ENCODE measurements at places on chromosomes 5 and 9.

DNA sequence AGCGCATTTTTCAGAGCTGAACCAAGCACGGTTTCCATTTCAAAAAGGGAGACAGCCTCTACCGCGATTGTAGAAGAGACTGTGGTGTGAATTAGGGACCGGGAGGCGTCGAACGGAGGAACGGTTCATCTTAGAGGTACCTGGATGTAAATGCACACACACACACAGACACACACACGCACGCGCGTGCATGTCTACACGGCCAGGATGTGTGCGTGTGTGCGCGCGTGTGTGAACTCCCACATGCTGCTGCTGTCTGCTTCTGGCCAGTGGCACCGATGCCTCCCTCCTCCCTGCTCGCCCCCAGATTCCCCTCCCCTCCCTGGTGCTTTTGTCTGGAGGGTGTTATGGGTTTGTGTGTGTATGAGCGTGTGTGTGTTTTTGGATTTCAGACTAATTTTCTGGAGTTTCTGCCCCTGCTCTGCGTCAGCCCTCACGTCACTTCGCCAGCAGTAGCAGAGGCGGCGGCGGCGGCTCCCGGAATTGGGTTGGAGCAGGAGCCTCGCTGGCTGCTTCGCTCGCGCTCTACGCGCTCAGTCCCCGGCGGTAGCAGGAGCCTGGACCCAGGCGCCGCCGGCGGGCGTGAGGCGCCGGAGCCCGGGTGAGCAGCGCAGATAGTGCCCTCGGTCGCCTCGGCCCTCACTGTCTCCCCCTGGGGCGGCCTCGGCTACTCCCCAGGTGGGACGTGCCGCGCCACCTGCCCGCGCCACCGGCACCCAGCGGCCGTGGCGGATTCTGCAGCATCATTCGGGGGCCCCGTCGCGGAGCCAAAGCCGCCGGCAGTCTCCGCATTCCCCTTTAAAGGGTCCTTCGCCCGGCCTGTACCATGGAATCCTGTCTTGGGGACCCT, at the start of gene NTRK2:
Gene NTRK2, plus strand, starts transcription at position 442 of the 850 bp plus-strand sequence. CDS start 1,020 bp downstream, outside the sequence.
- DNase-seq, result peak; percentile 52

DNA sequence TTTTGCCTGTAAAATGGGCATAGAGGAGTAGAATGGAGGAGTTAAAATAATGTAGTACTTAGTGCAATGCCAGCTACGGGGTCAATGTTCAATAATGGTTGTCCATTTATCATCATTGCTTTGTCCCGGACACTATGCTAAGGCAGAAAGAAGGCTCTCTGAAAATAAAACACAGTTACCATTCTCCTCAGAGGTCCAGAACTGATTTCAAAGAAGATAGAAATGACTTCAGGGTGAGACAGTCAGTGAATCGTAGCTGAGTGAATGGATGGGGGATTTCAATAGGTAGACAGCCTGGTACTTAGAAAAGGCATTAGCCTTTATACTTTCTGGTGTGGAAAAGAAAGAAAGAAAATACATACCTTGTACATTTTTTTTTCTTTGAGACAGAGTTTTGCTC, 1.2 kb upstream of the AK3 start:
- no peak for DNase-seq

DNA sequence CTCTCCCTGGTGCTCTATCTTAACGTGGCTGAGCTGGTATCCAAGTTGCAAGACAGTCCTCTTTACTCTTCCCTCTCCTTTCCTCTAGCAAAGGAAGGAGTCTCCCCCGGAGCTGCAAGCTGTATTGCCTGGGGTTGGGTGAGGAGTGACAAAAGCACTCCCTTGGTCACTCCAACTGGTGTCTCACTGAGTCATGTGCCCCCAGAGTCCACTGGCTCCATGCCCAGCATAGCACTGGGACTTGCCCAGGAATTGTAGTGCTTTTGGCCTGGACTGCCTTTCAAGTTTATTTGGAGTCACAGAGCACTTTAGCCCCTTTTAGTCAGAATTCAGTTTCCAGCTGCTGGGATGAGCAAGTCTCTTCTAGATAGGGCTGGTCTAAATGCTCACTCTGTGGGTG, 82.6 kb upstream of the FST start:
- DNase-seq, result no peak

GRCh38 chr5:109743041-109743531, 53.4 kb downstream of the MAN2A1 start:
- DNase-seq, result no peak

DNA sequence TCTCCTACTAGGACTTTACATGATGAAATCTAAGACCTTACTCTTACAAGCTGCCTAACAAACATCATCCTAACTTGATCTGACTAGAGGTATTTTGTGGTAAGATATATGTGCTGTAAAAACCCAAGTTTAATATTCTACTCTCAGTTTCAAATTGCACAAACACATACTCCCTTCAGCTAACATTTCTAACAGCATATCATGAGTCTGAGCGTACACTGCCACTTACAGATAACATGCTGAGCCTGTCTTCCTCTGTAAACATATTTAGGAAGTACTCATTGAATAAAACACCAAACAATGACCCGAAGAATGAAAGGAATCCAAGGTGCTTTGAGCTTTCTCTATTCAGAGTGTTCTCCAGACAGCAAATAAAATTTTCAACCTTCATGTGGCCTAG, 7.9 kb upstream of the ESM1 start:
- no peak for DNase-seq

DNA sequence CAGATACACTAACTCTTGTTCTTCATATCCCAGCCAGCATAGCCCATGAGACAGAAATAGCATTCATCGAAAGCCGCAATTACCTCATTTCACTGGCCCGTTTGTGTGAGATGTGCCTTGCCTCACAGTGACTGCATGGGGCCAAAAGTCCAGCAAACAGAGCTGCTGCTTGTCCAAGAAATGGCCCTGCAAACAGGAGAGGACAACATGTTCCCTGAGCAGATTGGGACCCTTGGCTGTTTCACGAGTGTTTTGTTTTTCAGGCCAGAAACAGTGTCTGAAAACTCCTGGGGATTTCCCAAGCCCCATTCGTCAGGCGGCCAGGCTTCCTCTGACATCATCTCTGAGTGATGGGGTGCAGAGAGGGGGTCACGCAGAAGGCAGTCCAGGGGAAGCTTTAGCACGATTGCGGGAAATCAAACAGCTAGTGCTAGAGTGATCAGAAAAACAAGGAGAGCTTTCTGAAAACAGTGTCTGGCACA, 503.6 kb upstream of the PAPPA start:
- DNase-seq, result no peak

DNA sequence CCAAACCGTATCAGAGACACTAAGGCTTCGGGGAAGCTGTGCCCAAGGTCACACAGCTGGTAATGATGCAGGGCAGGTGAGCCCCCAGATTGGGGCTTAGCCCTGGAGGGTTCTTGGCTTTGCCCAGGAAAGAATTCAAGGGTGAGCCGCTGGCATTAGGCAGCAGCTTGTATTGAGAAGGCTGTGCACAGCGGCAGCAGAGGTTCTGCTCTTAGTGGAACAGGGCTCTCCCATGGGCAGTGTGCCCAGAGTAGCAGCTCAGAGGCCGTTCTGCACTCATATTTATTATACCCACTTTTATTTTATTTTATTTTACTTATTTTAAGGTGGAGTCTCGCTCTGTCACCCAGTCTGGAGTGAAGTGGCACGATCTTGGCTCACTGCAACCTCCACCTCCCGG, 85.8 kb upstream of the IER5L start:
- DNase-seq, result no peak
